ENCODE measurements at places on chromosomes 5 and 9.

GRCh38 chr5:72066705-72067107 lies 40.6 kb upstream of the MAP1B start:
- peak; percentile 76 for DNase-seq

- no peak for DNase-seq
Observed at GRCh38 chr5:136754216-136754615, 388.9 kb upstream of the TRPC7 start.

DNA sequence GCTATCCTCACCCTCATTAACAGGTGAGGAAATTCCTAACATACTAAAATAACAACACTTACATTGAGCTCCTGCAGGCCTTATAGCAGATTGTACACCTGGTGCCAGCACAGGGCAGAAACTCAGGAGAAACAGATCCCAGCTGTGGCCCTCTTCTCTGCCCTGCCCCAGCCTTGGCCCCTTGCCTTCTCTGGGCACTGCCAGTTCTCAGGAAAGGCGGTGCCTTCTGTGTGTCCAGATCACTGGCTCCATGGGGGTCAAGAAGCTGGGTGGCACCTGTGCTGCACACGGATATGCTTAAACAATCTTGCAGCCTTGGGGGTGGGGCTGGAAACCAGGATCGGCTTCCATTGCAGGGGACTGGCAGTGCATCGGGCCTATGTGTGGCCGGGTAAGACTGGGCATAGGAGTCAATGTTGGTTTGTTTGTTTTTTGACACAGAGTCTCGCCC lies 19.3 kb downstream of the KYAT1 start:
- no peak for DNase-seq

DNA sequence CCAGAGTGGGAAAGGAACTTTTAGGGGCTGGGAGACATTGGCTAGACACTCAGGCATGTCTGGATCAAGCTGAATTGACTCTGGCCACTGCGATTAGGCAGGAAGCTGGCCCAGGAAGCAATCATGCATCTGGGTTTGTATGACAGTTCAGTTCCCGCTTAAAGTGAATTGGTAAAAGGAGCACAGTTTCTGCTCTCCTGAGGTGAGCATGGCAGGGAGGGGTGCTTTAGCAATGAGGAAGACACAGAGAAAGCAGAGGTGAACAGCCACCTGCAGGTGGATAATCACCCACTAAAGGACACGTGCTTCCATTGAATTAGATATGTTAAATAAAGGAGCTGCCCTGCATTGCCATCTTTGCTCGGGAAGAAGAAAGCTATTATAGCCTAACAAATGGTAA lies 248.1 kb upstream of the MAP3K1 start:
- DNase-seq, result no peak

DNA sequence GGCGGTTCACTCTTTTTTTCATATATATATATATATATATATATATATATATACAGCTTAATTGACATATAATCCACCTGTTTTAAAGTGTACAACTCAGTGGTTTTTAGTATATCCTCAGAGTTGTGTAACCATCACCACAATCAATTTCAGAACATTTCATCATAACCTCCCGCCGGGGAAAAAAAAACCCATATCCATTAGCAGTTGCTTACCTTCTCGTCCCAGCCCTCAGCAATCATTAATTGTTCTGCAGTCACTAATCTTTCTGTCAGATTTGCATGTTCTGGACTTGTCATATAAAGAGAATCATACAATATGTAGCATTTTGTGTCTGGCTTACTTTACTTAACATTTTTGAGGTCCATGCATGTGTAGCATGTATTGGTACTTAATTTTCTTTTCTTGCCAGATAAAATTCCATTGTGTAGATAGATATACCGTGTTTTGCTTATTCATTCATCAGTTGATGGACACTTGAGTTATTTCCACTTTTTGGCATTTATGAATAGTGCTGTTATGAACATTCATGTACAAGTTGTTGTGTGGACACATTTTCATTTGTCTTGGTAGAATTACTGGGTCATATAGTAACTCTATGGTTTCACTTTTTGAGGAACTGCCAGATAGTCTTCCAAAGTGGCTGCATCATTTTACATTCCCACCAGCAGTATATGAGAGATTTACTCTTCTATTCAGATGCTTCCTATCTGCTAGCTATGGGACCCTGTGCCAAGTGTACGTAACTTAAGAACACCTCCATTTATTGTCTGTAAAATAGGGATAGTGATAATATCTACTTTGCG lies 3.5 kb upstream of the RNF145 start:
- DNase-seq, result no peak

GRCh38 chr5:178325679-178326373 lies 93.2 kb upstream of the PHYKPL start:
- DNase-seq, result peak; percentile 29

- DNase-seq, result no peak
Observed at GRCh38 chr5:132655821-132656773, 1.9 kb upstream of the IL13 start.

GRCh38 chr5:130333089-130333488 lies 428.8 kb downstream of the CHSY3 start:
- peak; percentile 21 for DNase-seq

GRCh38 chr9:71897577-71897976 lies 13.4 kb downstream of the ABHD17B start:
- DNase-seq, result no peak

- no peak for DNase-seq
Observed at GRCh38 chr5:57493034-57493433, 10.4 kb upstream of the ACTBL2 start.

- DNase-seq, result no peak
Observed at GRCh38 chr9:84296146-84296843, 44.3 kb downstream of the SLC28A3 start.

DNA sequence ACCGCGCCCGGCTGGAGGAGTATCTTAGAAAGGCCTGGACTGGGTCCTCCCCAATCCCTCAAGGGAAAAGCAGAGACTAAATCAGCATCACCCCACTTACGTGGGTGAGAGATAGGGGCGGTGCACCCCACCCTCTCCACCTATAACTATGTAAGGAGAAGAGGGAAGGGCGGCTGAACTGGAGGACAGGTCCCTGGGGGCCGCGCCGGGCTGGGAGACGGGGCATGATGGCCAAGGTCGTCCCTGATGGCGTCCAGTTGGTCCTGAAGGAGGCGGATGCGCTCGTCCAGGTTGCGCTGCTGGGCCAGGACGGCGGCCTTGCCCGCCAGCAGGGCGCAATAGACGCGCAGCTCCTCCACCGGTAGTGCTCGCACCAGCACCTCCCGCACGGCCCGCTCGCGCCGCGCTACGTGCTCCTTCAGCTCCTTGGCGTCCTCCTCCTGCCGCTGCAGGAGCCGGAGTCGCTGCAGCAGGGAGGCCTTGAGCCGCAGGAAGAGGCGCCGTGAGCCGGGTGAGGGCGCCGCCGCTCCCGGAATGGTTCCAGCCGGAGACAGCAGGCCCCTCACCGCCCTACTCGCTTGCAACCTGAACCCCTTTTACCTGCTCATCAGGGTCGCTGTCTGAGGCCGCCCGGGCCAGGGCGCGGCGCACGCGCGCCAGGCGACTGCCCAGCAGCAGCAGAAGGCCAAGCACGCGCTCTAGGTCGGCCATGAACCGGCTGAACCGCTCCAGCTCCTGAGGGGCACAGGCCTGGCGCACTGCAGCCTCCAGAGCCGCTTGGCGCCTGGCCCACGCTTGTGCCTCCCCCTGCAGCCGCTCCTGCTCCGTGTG lies 7.6 kb downstream of the SHROOM1 start:
- no peak for DNase-seq

- no peak for DNase-seq
Observed at GRCh38 chr5:27875148-27875547, 836.8 kb upstream of the CDH9 start.

DNA sequence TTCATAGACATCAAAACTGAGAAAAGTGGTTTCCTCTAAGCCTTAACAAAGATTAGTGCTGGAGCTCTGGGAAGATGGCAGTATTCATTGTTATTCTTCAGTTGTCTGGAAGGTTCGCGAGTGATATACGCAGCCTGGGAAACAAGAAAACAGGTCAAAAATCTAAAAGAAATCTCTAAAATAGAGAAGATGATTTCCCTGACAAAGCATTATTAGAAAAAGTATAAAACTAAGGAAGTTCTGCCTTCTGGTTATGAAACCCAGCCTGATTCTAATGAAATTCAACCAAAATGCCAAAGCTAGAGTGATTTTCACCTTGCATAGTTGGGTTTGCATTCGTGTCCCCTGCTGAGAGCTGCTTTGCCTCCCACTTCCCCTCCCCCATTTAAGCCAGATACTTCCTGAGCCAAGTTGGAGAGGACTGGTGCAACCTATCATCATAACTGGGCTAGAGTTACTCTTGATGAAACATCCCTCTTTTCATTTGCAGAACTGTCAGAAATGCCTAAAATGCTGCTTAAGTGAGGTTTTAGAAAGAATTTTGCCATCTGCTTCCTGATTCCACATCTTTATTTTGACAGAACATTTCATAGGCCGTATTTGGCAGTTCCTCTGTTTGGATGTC lies 48.4 kb downstream of the NDFIP1 start:
- peak; percentile 7 for DNase-seq

- no peak for DNase-seq
Observed at GRCh38 chr9:111868475-111868874, 28.1 kb upstream of the UGCG start.

- no peak for DNase-seq
Observed at GRCh38 chr5:132746954-132747615, at the start of gene CCNI2. TSS of gene CCNI2 (plus strand) at chr5:132747426. CDS start at chr5:132747496, 70 bp downstream.

GRCh38 chr9:116030517-116030916 lies 123.1 kb upstream of the PAPPA start:
- peak; percentile 42 for DNase-seq

- DNase-seq, result no peak
Observed at GRCh38 chr5:149940941-149941644, 3.5 kb downstream of the PDE6A start.

DNA sequence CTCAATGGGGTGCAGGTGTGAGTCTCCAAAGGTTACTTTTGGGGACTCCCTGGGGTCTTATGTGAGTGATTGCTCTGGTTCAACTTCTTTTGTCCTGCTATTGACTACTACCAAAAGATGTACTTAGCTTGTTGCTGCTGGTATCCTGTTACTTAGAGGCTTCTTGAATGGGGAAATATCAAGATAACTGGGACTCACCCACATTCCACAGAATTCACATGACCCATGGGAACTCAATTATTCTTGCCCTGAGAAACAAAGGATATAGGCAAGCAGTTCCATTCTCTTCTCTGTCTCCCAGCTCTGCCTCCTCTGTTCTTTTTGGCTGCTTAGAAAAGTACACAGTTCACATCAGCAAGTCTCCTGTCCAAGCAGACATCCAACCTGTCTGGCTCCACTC lies 105.9 kb downstream of the UNC13B start:
- no peak for DNase-seq
